NCI-H226 (cell line): ENCODE measurements at places on chromosomes 7 and 10.

- no peak for DNase-seq
Measured at GRCh38 chr7:147894271-147894670, 696.3 kb upstream of the C7orf33 start.

- DNase-seq, result no peak
Measured at GRCh38 chr10:22560913-22561239, 153.5 kb downstream of the PIP4K2A start.

GRCh38 chr10:132631338-132631735 is 93.8 kb downstream of the INPP5A start:
- DNase-seq, result no peak

DNA sequence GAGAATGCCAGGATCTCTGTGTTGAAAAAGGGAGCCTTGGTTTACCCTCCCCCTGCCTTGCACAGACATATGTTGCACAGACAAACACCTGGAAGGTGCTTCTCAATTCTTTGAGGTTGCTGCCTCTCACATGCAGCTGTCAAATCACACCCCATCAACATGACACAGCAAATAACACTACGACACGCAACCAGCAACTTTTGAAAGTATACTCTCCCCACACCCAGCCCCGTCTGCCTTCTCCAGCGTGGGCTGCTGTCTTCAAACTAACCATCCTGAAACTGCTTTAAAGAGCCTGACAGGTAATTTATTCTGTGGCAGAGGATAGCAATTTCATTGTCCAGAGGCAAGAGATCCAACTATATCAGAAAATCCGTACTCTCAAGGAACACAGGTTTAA is 136.1 kb downstream of the PLXNA4 start:
- no peak for DNase-seq

- DNase-seq, result no peak
Measured at GRCh38 chr7:27251136-27251651, 8.6 kb downstream of the EVX1 start.

GRCh38 chr10:28047061-28047460 is 48.2 kb upstream of the ODAD2 start:
- DNase-seq, result no peak

- DNase-seq, result no peak
Measured at GRCh38 chr7:5291301-5291700, 8.6 kb downstream of the SLC29A4 start.

GRCh38 chr10:101042667-101043362 is 11.8 kb downstream of the SFXN3 start:
- DNase-seq, result peak; percentile 98

DNA sequence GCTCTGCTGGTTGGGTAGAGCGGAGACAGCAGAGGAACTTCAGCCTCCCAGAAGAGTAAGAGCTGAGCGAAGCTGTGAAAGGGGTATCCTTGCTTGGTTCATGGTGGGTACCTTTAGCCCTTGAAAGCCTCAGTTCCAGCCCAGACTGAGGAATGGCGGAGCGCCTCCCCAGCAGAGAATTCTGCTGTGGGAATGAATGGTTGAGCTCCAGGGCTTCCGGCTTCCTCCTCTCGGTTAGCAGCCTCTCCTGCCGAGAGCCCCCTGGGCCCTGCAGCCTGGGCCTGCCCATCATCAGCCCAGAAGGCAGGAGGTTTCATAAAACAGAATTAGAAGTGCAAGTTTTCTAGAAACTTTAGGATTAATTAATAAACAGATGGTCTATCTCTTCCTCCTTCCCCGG is 79.9 kb upstream of the ANLN start:
- DNase-seq, result no peak

DNA sequence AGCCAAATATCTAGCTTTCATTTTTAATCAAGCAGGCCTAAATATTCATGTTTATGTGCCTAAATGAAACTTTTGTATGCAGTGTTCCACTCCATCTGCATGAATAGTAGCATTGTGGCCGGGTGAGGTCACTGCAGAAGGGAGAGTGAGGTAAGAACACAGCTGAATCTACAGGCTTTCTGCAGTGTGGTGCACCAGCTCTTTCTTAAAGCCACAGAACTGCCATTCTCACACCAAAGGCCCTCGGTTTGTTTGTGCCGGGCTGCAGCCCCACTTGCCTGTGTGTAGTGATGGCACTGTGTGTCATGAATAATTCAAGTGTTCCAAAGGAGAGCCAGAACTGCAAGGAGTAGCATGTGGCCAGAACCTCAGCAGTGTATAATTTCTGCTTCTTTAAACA is 204.1 kb downstream of the TRIL start:
- DNase-seq, result peak; percentile 79

DNA sequence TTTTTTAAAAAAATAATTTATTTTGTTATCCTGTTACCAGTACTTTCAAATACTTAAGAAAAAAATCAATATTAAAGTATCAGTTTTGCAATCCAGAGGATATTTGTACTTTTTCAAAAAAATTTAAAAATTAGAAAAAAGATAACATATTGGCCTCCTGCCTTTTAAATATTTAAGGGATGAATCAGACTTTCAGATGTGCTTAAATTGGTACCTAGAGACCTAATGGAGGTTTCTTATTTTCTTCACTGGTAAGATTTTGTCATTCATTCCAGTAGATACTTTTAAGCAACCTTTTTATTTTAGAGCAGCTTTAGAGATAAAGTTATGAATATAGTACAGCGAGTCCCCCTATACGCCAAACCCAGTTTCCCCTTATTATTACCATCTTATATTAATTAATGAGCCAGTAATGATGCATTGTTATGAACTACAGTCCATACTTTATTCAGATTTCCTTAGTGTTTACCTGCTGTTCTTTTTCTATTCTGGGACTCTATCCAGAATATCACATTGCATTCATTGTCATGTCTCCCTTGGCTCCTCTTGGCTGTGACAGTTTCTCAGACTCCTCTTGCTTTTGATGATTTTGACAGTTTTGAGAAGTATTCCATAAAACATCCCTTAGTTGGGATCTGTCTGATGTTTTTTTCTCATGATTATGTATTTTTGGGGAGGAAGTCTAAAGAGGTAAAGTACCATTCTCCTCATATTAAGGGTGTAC is 34.2 kb downstream of the BICC1 start:
- no peak for DNase-seq

GRCh38 chr10:124722798-124723783 is 21.1 kb downstream of the FAM53B start:
- no peak for DNase-seq

DNA sequence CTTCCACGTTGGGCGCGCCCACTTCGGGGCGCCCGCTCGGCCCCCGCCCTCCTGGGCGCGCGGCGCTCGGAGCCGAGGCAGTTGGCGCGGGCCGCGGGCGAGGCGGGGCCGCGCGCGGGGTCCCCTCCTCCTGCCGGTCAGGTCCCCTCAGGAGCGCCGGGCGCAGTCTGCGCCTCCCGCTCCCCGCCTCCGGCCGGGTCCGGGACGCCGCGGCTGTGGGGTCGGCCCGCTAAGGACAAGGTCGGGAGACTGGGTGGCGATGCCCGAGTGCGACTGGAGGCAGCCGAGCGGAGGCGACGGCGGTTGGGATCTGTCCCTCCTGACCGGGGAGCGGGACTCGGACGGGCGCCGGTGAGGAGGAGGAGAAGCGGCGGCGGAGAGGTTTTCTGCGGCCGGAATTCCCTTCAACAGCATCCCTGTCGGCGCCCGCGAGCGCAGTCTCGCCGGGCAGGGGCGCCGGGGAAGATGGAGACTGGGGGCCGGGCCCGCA is at the start of gene ATRNL1:
Gene ATRNL1, plus strand, starts transcription at position 80 of the 490 bp plus-strand sequence. Its CDS starts 386 bp downstream, at position 466.
- no peak for DNase-seq

GRCh38 chr7:17054836-17055235 is 173.1 kb upstream of the AGR3 start:
- no peak for DNase-seq

DNA sequence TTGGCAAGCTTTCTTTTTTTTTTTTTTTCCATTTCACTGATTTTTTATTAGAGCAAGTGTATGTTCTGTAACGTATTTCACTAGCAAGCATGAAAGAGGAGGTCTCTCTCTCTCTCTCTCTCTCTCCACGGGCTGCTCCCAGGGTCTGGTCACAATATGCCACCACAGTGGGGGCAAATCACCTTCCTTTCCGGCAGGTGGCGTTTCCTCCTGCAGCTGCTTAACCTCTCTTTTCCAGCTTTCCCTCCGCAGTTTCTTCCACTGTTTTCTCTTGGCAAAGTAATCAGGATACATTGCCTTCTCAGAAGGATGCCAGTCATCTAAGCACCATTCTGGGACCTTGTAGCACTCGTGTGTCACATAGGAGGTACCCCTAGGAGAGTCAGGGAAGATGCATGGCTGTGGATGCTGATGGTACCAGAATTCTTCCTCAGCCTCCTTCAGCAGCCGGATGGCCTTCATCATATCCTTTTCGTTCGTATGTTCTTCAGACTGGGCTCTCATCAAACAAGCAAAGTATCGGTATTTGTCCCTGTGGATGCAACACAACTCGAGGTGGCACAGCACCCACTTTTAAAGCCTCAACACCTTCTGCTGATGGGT is 197.3 kb upstream of the PODXL start:
- no peak for DNase-seq

GRCh38 chr7:30157204-30157603 is 22.4 kb downstream of the MTURN start:
- no peak for DNase-seq

- DNase-seq, result no peak
Measured at GRCh38 chr7:125099519-125099918, 169.9 kb upstream of the POT1 start.

- no peak for DNase-seq
Measured at GRCh38 chr7:48109848-48110663, 21.0 kb downstream of the UPP1 start.

- no peak for DNase-seq
Measured at GRCh38 chr7:96203786-96204185, 118.1 kb downstream of the SLC25A13 start.

DNA sequence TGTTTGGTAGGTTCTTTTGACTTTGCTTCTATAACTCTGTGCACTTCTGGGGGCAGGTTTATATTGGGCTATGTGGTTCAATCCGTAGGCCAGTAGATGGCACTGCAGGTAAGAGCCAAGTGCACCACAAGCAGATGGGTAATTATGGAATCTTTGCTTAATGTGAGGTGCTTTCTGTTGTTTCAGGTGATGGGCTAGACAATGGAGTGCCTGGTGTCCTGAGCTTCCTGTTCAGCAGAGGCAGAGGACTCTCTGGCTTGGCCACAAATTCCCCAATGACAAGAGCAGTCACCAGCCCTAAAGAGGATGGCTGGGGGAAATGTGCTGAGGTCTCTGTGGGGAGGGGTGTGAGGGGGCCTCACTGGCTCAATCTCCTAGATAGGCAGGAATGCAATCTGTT is 455.0 kb downstream of the CCSER2 start:
- no peak for DNase-seq

- no peak for DNase-seq
Measured at GRCh38 chr7:115066050-115066449, 144.2 kb downstream of the MDFIC start.

- no peak for DNase-seq
Measured at GRCh38 chr10:93198401-93199131, 124.9 kb downstream of the CYP26A1 start.

DNA sequence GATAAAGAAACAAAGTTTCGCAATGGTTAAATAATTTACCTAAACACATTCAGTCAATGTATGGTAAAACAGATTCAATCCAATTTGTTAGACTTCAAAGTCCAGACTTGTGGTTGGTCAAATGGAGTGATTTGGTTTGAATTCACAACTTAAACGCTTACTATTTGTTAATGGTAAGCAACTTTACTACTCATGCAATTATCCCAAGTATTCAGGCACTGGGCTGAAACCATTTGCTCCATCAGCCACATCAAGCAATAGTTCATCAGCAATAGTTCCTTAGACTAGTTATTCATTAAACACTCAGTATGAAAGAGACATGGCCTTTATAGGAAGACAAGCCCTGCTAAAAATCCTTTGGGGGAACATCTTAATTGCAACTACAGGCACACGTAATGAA is 253.0 kb downstream of the AGMO start:
- DNase-seq, result no peak

DNA sequence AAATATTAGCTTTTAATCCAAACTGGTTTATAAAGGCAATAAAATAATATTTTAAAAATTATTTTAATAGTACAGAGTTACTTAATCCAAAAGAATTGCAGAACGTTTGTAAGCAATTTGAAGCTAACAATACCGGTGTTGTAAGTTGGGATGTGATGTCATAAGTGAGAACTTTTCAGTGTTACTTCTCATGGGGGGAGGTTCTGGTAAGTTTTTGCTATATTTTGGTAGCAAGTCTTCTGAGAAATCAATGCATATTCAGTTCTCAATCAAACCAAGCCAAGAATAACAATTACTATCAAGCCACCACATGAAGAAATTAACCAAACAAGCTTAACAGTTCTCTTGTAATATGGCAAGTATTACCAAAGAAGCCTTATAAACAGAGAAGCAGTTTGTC is 147.1 kb upstream of the ASAH2 start:
- DNase-seq, result no peak
